ENCODE measurements at places on chromosomes 4 and X.
A peak's percentile ranks its signal among the peaks of the same experiment; 100 is the strongest.

DNA sequence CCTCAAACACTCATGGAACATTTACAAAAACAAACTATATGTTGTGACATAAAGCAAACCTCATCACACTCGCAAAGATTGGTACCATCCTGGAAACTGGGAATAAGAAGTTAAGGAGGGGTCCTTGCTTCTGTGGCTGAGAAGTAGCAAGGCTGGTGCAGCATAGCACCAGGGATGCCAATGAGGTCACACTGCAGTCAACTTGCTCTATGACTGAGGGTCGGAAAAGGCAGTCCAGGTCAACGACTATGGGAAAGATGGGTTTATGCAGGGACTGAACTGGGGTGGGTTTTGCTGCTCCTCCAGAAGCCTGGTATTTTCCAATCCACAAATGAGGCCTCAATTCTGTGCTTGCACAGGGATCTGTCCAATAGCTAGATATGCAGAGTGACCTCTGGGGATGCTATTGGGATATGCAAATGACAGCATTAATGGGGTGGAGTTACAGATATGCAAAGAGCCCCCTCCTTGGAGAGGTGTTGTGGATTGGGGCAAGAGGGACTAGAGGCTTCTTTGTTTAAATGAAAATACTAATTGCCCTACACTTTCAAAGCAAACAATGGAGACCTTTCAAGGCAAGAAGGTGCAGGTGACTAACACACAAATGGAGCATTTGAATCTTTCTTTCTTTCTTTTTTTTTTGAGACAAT lies 7.2 kb upstream of the IL13RA1 start:
- no peak for DNase-seq

- DNase-seq, result no peak
These were observed 37.3 kb upstream of the ARSH start for GRCh38 chrX:2969021-2969420.

DNA sequence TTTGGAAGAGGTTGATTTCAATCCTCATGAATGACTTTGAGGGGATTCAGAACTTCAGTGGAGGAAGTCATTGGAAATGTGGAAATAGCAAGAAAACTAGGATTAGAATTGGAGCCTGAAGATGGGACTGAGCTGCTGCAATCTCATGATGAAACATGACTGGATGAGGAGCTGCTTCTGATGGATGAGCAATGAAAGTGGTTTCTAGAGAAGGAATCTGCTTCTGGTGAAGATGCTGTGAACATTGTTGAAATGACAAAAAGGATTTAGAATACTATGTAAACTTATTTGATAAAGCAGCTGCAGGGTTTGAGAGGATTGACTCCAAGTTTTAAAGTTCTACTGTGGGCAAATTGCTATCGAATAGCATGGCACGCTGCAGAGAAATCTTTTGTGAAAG lies 27.1 kb downstream of the EVC start:
- no peak for DNase-seq

GRCh38 chr4:71980976-71981375 lies 50.8 kb upstream of the NPFFR2 start:
- no peak for DNase-seq

DNA sequence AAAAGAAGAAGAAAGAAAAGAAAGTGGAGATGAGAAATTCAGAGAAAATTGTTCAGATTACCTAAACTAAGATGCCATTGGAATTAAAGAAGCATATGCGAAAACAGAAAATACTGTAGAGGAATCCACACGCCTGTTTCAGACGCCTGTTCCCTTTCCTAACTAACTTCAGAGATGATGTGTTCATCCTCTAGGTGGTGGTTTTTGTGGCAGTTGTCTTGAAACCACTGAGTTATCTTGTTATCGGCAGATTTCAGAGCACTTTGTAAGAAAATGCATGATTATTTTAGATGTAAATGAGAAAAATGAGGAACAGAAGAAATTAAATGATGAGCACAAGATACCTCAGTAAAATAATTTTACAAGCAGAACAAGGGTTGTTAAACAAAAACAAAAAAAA lies 48.3 kb downstream of the FUNDC1 start:
- DNase-seq, result no peak

DNA sequence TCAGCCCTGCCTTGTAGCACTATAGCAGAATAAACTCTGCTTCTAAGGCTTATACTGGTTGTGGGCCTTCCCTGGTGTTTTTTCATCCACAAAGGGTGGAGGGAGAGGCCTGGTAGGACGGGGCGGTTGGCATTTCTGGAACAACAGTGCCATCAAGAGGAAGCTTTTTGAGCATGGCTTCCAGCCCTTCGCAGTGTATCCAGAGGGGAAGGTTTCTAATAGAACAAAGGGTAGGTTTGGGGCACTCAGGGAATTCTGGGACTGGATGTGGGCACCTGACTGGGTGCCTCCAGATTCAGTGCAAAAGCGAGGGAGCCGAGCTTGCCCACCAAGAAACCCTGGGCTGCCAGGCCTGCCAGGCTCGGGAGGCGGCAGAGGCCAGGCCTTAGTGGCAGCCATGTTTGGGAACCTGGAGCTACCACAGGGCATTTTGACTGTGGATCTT lies 229.6 kb upstream of the AGTR2 start:
- no peak for DNase-seq

- no peak for DNase-seq
These were observed 2.9 kb downstream of the MSL3 start for GRCh38 chrX:11760958-11761357.

GRCh38 chr4:142419712-142420111 lies 426.4 kb downstream of the INPP4B start:
- DNase-seq, result no peak

GRCh38 chr4:121790976-121791375 lies 10.1 kb upstream of the EXOSC9 start:
- DNase-seq, result no peak

DNA sequence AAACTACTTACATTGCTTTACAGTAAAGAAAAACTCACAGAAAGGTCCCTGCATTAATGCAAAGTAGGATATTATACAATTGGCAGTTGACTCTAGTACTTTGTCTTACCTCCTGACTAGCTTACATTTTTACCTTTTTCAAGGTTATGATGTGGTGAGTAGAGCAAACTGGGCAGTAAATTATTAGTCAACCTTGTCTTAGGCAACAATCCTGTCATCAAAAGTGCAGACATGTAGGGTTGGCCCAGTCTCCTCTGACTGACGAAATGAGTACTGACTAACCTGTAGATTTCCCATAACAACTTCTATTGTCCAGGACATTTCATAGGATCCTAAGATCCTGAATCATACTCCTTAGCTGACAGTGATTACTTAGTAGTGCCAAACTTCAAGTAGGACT lies 142.0 kb upstream of the NUDT6 start:
- DNase-seq, result no peak

DNA sequence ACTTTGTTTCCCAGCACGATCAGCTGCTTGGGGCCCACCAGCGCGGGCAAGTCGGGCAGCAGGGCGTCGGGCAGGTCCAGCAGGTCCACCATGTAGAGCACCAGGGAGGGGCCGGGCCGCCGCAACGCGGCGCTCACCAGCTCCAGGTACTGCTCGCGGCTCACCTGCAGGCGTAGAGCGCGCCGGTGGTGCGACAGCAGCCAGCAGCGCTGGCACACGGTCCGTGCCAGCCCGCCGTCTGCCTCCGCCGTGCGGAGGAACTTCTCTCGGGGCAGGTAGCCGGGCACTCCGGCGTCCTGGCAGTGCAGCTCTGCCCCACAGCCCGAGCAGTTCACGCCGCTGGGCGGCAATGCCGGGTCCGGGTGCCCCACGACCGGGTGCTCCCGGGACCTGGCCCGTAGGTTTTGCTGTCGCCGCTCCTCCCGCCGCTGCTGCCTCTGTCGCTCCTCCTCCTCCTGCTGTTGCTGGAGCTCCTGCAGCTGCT lies 527 bp downstream of the NOA1 start:
- DNase-seq, result no peak

GRCh38 chr4:24646798-24647460 lies 62.6 kb upstream of the DHX15 start:
- no peak for DNase-seq

DNA sequence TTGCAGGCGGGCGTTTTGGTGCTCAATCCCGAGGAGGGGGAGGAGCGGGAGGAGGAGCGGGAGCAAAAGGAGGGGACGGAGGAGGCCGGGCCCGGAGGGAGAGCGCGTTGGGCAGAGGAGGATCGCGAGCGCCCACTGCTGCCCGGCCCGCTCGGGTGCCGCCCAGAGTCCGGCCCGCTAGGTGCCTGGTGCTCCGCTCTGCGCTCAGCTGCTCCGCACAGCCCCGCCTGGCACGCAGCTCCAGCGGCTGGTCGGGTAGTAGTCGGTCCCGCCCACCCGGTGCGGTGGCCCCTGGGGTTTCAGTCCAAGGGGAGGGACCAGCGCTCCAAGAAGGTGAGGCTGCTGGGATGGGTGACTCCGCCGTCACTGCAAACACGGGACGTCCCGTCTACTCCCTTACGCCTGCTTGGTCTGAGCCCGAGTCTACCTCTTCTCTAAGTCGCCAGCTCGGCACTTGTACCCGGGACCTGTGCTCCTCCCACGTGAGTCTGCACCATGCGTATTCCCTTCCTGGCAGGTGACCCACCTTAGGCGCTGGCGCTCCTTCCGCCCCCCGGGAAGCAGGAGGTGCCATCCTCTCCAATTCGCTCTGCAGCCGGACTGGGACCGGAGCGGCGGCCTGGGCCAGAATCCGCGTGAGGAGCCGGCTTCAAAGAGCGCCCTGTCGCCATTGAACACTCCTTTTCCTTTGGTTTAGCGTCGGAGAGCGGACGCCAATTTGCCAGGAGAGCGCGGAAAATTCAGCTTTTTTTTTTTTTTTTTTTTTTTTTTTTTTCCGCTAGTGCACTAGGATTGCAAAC lies 405 bp upstream of the HS3ST1 start:
- peak; percentile 32 for DNase-seq

- DNase-seq, result no peak
These were observed 3.0 kb upstream of the CITED1 start for GRCh38 chrX:72308566-72309296.

- DNase-seq, result no peak
These were observed 52.6 kb upstream of the PAGE1 start for GRCh38 chrX:49748211-49748956.

DNA sequence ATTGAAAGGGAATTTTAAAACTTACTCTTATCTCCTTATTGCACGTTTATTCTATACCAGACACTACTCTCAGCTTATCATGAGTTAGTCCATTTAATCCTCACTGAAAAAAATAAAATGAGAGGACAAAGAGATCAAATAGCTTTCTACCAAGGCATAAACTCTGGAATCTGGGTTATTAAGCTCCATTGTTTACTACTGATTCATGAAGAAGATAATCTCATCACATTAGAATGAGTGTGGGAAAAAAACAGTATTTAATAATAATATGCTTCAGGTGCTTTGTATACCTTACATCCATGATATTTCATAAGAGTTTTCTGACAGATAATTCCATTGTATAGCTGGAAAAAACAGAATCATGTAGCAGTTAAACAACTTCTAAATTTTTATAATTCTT lies 1092.6 kb downstream of the TECRL start:
- DNase-seq, result no peak

DNA sequence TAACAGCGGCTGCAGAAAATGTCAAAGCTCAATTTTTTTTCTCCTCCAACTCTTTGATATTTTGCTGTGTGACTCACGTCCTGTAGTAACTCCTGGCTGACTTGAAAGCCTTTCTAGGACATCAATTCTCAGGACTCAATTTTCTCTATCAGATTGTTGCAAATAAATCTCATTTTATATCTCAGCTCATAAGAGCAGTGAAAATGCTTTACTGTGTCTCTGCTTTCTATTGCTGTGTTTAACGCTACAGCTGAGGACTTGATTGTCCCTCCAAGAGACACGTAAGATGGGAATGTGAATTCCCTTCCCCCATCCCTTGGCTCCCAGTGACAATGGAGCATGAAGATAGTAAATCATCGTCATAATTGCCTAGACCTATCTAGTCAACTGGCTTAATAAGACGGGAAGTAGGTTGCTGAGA lies 20.5 kb upstream of the CBR4 start:
- no peak for DNase-seq

- DNase-seq, result no peak
These were observed 18.5 kb upstream of the HOPX start for GRCh38 chr4:56699537-56700105.

DNA sequence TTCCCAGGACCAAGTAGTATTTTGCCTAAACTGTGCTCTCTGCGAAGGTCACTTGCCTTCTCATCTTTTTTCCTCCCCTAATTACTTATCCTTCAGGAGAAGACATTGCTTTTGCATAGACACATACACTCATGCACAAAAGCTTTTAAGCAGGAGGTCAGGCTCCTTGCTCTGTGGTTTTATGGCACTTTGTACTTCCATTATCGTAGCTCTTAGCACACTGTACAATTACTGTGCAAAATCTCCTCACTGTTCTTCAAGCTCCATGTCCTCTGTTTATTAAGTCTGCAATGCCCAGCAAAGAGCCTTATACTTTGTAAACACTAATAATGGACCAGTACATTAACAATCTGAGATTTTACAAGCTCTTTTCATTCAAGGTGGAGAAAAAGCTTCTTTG lies 188.4 kb upstream of the GNPDA2 start:
- no peak for DNase-seq

GRCh38 chr4:156788782-156789181 lies 182.8 kb downstream of the PDGFC start:
- no peak for DNase-seq

GRCh38 chr4:41264212-41264611 lies 7.5 kb downstream of the UCHL1 start:
- peak; percentile 54 for DNase-seq

- DNase-seq, result no peak
These were observed 17.4 kb upstream of the ARMCX2 start for GRCh38 chrX:101677028-101677427.

- DNase-seq, result no peak
These were observed 155.2 kb downstream of the PDGFC start for GRCh38 chr4:156816360-156816755.

DNA sequence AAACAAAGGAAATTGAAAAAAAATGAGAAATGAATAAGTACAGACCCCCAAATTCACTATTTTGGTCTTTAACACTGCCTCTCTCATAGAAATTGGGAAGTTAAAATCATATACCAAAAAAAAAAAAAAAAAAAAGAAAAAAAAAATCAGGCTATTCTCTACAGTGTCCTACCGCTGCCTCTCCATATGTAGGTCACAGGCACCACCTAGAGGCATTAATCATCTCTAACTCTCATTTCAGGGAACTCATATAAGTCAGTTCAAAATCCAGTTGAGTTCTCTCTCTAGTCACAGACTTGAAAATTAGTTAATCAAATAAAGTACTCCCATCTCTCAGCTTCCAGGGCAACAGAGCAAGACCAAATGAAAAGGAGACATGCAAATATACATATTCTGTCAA lies 47.9 kb downstream of the COX18 start:
- no peak for DNase-seq

DNA sequence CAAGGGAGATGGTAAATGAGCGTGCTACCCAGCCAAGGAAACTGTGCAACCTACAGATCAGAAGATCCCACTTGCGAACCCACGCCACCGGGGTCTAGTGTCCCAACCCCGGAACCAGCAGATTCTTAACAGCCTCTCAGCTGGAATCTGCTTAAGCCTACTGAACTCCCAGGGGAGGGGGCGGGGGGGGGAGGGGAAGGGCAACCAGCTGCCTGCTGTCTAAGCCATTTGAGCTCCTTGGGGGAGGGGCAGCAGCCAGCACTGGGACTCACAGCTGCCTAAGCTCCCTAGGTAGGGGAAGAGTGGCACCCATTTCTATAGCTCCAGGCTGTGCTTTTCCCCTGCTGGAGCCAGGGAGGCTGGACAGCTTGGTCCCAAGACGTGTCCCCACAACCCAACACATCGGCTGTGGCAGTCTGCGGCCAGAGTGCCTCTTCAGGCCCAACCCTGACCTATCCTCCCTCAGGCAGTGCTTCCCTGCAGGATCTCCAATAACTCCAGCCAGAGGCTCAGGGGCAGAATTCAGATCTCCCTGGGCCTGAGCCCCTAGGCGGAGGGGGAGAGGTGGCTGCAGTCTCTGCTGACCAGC lies 289.2 kb downstream of the LDB2 start:
- no peak for DNase-seq
